Cerebellum (tissue), 4 donors: ENCODE measurements at places on chromosomes 11 and 22.

DNA sequence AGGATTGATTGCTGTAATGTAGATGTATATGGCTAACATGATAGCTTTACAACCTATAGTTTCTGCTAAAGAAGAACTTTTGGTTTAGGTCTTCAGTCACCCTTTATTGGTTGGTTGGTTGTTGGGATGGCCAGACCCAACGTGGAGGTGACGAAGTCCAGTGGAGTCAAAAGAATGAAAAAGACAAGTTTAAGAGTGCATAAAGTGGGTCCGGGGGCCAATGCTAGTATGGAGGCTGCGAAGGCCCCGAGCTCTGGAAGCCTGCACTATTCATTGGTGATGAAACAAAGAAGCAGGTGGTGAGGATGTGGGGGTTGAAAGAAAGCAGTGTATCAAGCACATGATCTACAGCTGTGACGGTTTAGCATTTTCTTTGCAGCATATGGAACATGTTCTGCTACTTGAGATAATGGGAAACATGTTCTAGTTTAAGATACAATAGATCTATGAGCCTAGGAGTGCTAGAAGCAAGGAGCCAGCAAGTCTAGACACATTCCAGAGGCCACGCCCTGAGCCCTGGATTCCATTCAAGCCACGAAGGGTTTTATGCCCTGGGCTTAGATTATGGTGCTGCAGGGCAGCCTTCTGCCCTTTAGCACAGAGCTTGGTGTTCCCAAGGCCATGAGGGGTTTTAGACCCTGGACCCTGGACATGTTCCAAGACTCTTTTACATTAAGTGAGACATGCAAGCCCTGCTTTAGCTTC lies 6.3 kb downstream of the TCP11L1 start:
- DNase-seq = no peak

GRCh38 chr11:59479906-59480305 lies 6.8 kb downstream of the OR4D10 start:
- DNase-seq = no peak

DNA sequence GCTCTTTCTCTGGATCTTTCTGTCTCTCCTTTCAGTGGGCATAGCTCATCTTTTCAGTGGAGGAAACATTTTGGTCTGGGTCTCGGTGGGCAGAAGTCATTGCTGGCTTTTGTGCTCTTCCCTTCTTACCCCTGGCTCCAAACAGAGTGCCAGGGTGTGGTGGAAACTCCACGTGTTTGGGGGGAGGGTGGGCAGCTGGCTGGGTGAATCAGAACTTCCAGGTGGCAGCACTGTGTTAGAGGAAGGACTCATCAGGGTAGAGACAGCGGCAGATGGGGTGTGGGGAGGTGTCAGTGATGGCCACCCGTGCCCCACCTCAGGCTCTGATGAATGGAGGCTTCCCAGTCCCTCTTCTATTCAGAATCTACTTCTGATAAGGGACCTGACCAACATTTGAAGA lies 114.0 kb downstream of the GRIK4 start:
- DNase-seq = no peak

DNA sequence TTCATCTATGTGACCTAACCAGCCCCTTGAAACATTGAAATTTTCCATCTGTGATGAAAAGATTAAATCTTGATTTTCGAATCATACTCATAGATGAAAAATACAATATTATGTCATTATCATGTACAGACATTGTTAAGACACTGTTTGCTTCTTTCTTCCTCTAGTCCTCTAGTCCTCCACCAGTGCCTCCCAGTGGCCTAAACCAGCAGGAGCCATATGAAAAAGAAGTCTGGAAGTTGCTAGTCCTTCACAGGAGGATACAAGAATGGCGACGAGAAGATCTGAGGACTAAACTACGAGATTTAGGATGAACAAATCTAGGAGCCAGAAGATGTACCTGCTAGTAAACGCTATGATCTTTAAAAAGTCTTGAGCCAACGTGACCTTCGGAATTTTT lies 134.1 kb downstream of the SLC17A6 start:
- no peak for DNase-seq

GRCh38 chr11:47109051-47109726 lies 67.5 kb downstream of the ARFGAP2 start:
- DNase-seq = no peak

- no peak for DNase-seq
These were observed 56.8 kb upstream of the ALX4 start for GRCh38 chr11:44366741-44367140.

DNA sequence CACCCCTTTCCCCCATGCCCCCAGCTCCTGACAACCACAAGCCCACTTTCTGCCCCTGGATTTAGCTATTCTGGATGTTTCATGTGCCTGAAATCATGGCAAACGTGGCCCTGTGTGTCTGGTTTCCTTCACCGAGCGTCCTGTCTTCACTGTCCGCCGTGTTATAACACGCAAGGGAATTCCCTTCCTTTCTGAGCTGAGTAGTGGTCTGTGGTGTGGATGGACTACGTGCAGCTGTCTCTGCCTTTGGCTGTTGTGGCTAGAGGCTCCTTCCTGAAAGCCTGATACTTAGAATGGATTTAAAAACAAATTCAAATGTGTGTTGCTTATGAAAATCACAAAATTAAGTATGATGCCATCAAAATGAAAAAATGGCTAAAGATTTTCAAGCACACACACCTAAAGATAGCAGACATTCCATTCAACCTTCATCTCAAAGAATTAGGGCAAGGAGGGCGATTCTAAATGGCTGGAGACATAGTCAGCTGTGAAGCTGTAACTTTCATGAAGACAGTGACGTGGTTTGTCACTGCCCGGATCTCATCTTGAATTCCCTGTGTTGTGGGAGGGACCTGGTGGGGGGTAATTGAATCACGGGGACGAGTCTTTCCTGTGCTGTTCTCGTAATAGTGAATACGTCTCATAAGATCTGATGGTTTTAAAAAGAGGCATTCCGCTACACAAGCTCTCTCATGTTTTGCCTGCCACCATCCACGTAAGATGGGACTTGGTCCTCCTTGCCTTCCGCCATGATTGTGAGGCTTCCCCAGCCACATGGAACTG lies 30.5 kb downstream of the KCNQ1 start:
- no peak for DNase-seq

DNA sequence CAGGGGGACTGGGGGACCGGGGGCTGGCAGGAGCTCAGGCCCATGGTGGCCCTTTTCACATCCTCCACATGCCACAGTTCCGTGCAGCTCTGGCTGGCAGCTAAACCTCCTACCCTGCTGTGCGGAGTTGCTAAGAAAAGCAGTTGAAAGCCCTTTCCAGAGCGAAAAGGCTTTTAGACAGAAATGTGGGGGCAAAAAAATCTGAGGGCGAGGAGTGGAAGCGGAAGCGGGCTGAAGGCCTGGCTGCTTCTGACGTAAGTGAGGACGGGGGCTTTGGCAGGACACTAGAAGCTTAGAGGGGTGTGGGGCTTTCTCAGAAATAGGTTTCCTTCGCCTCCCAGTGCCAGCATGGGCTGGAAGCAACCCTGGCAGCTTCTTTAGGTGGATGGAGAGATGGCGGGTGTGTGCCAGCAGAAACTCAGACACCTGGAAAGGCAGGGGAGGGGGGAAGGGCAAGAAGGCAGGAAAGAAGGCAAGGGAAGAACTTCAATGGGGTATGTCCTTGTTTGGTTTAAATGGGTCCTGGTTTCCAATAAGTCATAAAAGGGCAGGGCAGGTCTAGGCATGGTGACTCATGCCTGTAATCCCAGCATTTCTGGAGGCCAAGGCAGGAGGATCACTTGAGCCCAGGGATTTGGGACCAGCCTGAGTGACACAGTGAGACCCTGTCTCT lies 11.2 kb upstream of the DGKZ start:
- DNase-seq = no peak

DNA sequence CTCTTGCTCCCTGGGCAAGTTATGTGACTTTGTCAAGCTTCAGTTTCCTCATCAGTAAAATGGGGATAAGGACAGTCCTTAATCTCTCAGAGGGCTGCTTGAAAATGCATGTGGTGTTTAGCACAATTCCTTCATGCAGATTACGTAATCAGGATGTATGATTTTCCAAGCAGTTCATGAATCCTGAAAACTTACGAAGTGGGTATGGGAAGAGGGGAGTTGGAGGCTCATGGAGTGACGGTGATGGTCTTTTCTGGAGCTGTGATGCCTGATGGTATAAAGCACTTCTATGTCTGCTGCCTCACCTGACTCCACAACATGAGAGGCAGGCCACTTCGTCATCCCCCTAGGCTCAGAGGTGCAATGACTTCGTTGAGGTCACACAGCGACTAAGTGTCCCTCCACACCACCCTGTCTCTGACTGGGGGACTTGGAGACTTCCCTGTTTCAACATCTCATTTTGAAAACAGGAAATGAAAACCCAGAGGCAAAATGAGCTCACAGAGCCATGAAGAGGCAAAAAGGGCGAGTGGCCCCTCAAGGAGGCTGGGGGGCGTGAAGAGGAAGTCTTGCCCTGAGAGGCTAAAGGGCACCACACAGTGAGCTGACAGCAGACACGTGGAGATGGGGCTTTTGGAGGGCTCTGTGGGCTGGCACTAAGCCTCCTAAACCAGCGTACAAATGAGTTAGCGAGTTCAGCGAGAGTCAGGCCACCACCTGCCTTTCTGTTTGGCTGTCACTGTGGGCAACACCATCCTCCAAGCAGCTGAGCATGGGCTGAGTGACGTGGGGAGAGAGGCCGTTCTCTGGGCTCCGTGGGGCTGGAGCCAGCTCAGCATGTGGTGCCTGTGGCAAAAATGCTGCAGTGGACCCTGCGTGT lies 10.1 kb downstream of the MCM5 start:
- DNase-seq = no peak

GRCh38 chr22:17629173-17629489 lies 582 bp upstream of the ATP6V1E1 start:
- no peak for DNase-seq

- DNase-seq = no peak
These were observed 61.6 kb downstream of the DYNC2H1 start for GRCh38 chr11:103170865-103171264.

- DNase-seq = no peak
These were observed 498.2 kb downstream of the KCNA4 start for GRCh38 chr11:29518389-29519174.

DNA sequence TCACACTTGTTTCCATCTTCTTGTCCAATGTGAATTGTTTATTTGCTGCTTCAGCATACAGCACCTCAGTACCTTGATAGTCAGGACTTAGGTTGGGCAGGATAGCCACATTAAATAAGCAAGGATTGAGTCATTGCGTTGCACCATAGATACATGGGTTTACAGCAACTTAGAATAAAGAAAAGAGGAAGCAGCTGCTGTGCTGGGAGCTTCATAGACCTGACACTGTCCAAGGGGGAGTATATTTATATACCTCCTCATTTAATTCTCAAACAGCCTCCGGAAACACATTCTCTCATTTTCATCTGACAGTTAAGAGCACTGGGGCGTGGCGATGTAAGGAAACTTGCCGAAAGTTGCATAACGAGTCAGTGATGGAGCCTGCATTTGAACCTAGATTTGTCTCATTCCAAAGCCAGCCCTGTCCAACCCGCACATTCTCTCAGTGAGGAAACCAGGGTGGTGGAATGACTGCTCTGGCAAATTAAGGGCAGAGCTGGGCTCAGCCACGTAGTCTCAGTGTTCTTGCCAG lies 42.2 kb downstream of the UBASH3B start:
- DNase-seq = no peak

GRCh38 chr11:118106789-118107335 lies 20.1 kb upstream of the SMIM35 start:
- DNase-seq = no peak

- no peak for DNase-seq
These were observed 744 bp downstream of the PACSIN3 start for GRCh38 chr11:47185305-47186075.

DNA sequence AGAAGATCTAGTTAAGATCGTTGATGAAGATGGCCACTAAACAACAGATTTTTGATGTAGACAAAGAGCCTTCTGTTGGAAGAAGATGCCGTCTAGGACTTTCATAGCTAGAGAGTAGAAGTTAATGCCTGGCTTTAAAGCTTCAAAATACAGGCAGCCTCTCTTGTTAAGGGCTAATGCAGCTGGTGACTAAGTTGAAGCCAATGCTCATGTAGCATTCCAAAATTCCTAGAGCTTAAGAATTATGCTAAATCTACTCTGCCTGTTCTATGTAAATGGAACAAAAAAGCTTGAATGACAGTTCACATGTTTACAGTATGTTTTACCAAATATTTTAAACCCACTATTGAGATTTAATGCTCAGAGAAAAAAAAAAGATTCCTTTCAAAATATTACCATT lies 492.6 kb downstream of the CNTN5 start:
- DNase-seq = no peak

DNA sequence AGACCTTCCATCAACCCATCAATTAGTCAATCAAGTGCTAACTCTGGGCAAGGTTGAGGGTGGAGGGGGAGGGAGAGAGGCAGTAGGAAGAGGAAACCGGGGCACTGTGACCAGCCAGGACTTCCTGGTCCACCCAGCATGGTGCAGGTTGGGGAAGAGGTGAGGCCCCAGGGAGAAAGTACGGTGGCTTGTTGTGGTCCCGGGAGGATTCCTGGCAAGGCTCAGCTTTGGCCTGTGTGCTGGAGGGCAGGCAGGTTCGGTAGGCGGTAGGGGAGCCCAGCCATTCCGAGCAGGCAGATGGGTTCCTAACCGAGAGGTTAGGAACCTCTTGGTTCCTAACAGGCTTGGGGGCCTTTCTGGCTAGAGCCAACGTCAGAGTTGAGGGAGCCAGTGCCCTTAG lies 10.8 kb downstream of the ST14 start:
- DNase-seq = no peak

GRCh38 chr11:60859616-60860250 lies 4.0 kb upstream of the PTGDR2 start:
- DNase-seq = no peak

DNA sequence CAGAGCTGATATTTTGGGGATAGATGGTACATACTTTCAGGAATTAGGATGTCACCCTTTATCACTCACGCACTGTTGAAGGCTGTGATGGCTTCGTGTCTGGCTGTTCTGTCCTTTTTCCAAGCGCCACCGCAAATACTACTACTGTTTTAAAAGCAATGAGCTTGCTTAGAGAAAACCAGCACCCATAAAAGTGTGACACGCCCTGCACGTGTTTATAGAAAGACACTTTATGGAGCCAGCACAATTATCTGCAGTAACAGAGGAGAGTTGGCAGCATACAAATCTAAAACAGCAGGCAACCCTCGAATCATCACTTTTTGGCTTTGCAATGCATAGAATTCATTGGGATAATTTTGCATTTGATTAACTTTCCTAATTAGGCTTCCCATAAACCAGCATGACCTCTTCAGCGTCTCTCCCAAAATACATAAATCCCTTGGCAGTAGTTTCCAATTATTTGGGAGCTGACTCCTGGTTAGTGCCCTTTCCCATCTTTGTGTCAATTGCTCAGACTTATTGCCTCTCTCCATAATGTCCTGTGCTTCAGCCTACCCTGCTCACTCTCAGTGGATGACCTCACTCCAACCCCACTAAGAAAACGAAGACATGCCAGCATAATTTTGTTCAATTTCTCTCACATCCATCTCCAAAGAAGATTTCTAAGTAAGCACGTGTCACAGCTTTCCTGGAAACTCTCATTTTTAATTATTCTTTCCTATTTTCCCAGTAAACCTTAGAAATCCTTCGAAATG lies 118.7 kb upstream of the LARGE1 start:
- DNase-seq = no peak

- no peak for DNase-seq
These were observed 10.5 kb downstream of the GRK2 start for GRCh38 chr11:67276781-67277230.

- DNase-seq = no peak
These were observed 20.8 kb downstream of the ARVCF start for GRCh38 chr22:19995611-19996339.

- no peak for DNase-seq
These were observed 52.6 kb upstream of the EMID1 start for GRCh38 chr22:29152954-29153719.
